Activated T-cell treated with anti-CD3 and anti-CD28 coated beads, Interleukin-2, amount 50 U/mL, for 24 hours (primary cell): ENCODE measurements at places on chromosomes 7 and 10.
A peak's percentile ranks its signal among the peaks of the same experiment; 100 is the strongest.

- peak overlapping the region; percentile 98 for H3K27ac ChIP-seq
- H3K4me3 ChIP-seq: no peak overlapping the region
- H3K4me1 ChIP-seq: peaks cover 91% of the 10 kb centered on the region
- no peak for DNase-seq
- H3K36me3 ChIP-seq: peaks cover 21% of the 10 kb centered on the region
- no peaks in the 10 kb centered on the region for H3K27me3 ChIP-seq
Measured at GRCh38 chr10:22684699-22685098, 29.7 kb downstream of the PIP4K2A start.

GRCh38 chr7:121529003-121529402 lies 132.9 kb upstream of the FAM3C start:
- DNase-seq: no peak
- H3K36me3 ChIP-seq: no peaks in the 10 kb centered on the region
- H3K4me1 ChIP-seq: peaks cover 37% of the 10 kb centered on the region
- H3K4me3 ChIP-seq: no peak overlapping the region
- no peak overlapping the region for H3K27ac ChIP-seq

- H3K27ac ChIP-seq: no peak overlapping the region
- H3K27me3 ChIP-seq: peaks cover under 1% of the 10 kb centered on the region
- H3K4me3 ChIP-seq: no peak overlapping the region
- H3K36me3 ChIP-seq: no peaks in the 10 kb centered on the region
Measured at GRCh38 chr7:72408966-72409637, 3.0 kb downstream of the CALN1 start.

DNA sequence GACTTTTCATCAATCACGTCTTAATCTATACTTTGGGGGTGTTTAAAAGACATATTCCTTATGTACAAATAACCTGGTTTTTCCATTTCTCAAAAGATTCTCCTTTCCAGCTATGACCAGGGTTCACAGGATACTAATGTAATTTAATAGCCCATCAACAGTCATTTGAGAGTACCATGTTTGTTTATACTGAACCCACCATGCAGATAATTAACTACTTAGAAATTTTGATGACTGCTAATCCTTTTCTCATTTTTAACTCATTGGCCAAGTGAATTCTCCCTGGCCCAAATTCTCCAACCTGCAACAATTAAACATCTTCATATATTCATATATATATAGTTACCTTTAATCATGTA lies 28.8 kb upstream of the KMT2E start:
- peak overlapping the region; percentile 96 for H3K4me3 ChIP-seq
- no peaks in the 10 kb centered on the region for H3K27me3 ChIP-seq
- no peak for DNase-seq
- H3K27ac ChIP-seq: peak overlapping the region; percentile 100
- H3K36me3 ChIP-seq: peaks cover 64% of the 10 kb centered on the region

DNA sequence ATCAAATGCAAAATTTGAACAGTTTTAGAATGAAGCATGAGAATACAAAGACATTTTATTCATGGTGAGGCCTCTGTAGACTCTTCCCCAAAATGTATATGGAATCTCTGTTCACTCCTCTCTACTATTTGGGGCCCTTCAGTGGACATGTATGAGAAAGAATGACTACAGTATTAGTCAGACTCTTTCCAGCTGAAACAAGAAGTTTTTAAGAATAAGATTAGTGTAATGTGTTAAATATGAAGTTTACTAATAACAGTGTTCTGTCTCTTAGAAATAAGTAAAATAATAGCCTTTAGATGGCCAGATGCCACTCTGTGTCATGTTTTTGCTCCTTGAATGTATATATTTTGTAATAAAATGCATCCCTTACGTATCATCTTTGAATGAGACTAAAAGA lies 585.6 kb downstream of the SUGCT start:
- no peaks in the 10 kb centered on the region for H3K36me3 ChIP-seq
- H3K4me1 ChIP-seq: no peaks in the 10 kb centered on the region
- no peaks in the 10 kb centered on the region for H3K27me3 ChIP-seq
- no peak overlapping the region for H3K4me3 ChIP-seq

DNA sequence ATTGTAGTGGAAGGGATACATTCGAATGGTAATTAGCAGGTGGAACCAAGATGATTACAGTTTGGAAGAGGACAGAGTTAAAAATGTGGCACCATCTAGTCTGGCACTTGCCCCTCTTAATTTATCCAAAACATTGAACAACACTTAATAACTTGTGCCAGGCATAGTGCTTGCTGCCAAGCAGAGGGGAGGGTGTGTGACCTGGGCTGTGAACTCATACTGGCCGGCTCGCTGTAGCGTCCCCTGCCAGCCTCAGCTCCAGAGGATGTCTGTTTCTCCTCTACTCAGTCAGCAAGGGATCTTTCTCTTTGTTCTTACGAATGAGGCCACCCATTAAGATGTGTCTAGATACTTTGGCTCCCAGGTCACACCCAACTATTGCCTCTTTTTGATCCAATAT lies 179.4 kb upstream of the INHBA start:
- no peak for DNase-seq
- H3K27me3 ChIP-seq: peaks cover 2% of the 10 kb centered on the region
- H3K4me3 ChIP-seq: peak overlapping the region; percentile 58

DNA sequence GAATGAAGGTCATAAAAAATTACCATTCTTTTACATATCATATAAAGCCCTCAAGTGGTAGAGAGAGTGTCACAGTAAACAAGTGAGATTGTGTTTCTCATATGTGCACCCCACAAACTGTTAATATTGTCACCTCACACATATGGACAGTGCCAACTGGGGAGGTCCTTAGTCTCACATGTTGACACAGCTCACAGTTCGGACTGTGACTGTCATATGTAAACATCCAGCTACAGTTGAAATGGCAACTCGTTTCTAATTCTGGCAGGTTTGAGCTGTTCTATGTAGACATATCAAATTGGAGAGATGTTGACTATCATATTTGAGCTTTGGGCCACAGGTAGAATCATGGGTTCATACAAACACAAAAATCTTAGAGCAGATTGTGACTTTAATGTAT lies 39.4 kb upstream of the ZNF107 start:
- H3K27ac ChIP-seq: no peak overlapping the region
- no peak overlapping the region for H3K4me3 ChIP-seq
- no peaks in the 10 kb centered on the region for H3K36me3 ChIP-seq
- DNase-seq: no peak
- H3K4me1 ChIP-seq: peaks cover 3% of the 10 kb centered on the region

DNA sequence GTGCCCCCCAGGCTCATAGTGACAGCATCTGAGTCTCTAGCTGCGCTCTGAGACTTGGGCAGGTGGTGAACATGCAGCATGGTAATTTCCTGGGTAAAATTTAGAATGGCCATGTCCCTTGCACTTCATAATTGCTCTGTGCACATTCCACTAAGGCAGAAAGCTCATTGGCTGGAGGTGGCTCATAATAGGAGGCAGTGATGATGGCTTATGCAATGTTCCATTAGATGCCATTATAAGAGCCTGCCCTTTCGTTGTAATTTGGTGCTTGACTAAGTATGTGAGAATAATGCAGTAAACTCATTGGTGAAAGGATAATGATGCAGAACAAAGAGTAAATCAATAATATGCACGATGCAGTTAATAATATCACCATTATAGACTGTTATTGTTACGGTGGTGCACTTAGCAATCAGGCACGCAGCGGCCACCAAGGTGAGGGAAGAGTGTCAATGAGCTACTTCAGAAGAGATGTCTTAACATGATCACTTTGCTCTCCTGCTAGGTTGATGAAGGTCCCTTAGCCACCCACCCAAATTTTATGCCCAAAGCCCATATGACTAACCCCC lies 545.9 kb downstream of the KCNMA1 start:
- no peaks in the 10 kb centered on the region for H3K27me3 ChIP-seq
- H3K4me1 ChIP-seq: no peaks in the 10 kb centered on the region
- no peak for DNase-seq

DNA sequence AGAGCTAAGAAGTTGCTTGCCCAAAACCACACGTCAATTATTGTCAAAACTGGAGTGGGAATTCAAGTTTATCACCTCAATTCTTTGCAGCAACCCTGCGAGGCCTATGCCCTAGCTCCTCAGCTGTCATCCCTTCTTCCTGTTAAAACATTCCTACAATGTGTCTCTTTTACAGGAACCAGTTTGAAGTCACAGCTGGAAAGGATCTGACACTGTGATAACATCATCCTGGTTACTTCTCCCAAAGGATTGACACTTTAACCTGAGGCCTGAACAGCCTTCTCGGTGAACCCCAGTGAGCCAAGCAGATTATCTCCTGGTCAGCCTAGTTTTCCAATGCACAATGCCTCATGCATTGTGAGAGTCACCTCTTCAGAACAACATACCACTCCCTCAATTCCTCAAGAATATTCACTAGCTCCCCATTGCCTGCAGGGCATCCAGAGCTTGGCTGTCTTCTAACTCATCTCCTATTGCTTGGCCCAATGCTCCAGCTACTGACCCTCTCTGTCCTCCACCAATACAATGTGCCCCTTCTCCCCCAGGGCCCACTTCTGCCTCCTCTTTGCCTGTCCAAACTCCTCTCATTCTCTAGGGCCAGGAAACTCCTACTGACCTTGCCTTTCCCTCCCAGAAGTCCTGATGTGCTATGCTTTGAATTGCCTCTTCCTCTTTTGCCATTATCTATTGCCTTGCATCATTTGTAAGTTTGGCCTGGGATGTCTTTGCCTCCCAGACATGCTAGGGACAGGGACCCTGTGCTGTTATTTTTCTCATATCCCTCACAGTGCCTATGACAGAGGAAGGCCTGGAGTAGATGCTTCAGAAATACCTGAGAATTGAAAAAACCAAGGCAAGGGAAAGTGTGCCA lies 10.4 kb upstream of the DLG5 start:
- no peak overlapping the region for H3K27ac ChIP-seq
- H3K4me3 ChIP-seq: no peak overlapping the region
- peaks cover 6% of the 10 kb centered on the region for H3K27me3 ChIP-seq
- no peaks in the 10 kb centered on the region for H3K36me3 ChIP-seq
- no peak for DNase-seq

DNA sequence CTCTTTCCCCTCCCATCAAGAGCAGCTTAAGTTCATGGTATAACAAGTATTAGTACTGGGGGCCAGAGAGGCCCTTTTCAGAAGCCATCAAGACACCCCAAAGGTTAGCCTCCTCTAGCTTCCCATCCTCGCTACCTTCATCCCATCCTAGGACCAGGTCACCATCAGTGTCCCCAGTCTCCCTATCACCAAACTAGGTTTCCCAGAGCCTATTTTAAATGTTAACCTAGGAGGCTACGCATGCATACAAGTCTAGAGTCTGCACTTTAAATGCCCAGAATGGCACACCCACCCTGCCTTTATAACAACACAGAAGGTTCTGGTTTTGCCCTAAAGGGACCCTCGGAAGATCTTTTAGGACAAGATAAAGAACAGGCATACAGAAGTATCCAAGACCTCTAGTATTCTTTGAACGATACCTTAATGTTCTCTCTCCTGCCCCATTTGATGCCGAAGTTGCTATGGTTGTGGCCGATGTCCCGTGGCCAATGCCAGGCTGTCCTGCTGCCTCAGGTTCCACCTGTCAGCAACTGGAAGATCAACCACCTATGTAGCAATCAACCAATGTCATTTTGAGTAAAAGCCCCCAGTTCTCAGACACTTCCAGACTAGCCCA lies 2.2 kb downstream of the GPRIN2 start:
- H3K36me3 ChIP-seq: no peaks in the 10 kb centered on the region
- no peak for DNase-seq
- H3K27ac ChIP-seq: no peak overlapping the region
- H3K4me3 ChIP-seq: no peak overlapping the region

GRCh38 chr7:120033114-120033513 lies 239.9 kb upstream of the KCND2 start:
- no peak overlapping the region for H3K27ac ChIP-seq
- no peaks in the 10 kb centered on the region for H3K27me3 ChIP-seq
- H3K36me3 ChIP-seq: no peaks in the 10 kb centered on the region

DNA sequence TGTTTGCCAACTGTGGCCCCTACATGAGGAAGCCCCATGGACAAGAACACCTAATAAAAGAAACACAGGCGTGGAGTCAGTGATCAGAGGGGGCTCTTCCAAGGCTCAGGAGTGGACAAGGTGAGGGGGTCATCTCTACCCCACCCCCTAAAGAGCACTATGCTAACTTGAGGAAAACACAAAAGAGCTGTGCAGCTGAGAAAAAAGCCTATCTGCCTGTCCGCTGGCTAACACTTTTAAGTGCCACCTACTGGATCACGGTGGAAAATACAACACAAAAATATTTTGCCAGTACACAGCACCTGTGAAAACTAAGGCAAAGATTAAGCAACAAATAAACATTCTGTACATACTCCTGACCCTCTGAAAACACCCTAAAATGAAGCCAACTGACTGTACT lies 53.1 kb upstream of the COBL start:
- no peak for DNase-seq
- no peak overlapping the region for H3K4me3 ChIP-seq
- no peak overlapping the region for H3K27ac ChIP-seq
- no peaks in the 10 kb centered on the region for H3K36me3 ChIP-seq
- no peaks in the 10 kb centered on the region for H3K4me1 ChIP-seq

DNA sequence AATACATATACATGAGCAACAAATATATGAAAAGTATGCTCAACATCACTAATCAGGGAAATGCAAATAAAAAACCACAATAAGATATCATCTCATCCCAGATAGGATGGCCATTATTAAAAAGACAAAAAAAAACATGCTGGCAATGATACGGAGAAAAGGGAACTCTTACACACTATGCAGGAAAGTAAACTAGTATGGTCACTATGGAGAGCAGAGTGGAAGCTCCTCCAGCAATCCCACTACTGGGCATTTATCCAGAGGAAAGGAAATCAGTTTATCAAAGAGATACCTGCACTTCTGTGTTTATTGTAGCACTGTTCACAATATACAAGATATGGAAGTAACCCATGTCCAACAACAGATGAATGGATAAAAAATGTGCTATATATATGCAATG lies 217.5 kb downstream of the SDK1 start:
- peaks cover 5% of the 10 kb centered on the region for H3K27me3 ChIP-seq
- H3K4me3 ChIP-seq: no peak overlapping the region
- H3K4me1 ChIP-seq: peaks cover 13% of the 10 kb centered on the region
- H3K36me3 ChIP-seq: no peaks in the 10 kb centered on the region

DNA sequence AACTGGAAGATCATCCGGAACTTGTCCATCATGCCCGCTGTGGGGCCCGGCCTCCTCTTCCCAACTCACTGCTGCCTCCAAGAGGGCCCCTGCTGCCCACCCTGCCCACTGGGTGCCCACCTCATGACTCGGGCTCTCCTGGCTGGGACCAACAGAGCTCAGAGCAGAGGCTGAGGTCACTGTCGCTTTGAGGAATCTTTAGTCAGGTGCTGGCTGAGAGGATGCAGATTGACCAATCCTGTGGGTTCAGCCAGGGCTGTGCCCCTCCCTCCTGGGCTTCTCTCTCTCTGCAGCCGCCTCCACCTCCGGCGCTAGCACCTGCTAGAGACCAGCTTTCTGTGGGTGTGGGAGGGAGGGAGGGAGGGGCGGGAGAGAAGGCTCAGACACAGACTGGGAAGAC lies at the start of gene CALHM1:
Gene CALHM1 (minus strand): TSS at position 181 of the 400 bp plus-strand sequence. CDS start 149 bp downstream, at position 32.
- H3K4me3 ChIP-seq: no peak within 1 kb of the TSS
- H3K27me3 ChIP-seq: no peaks in the 10 kb centered on the region
- H3K4me1 ChIP-seq: peaks cover 9% of the 10 kb centered on the region
- no peak for DNase-seq
- no peaks in the 10 kb centered on the region for H3K36me3 ChIP-seq
- no peak within 1 kb of the TSS for H3K27ac ChIP-seq
